Left forelimb (tissue), 1 donor: ENCODE measurements at places on chromosomes 2 and 18.

- DNase-seq = no peak
Measured at GRCh38 chr18:49071317-49071716, 120.6 kb upstream of the SMAD7 start.

DNA sequence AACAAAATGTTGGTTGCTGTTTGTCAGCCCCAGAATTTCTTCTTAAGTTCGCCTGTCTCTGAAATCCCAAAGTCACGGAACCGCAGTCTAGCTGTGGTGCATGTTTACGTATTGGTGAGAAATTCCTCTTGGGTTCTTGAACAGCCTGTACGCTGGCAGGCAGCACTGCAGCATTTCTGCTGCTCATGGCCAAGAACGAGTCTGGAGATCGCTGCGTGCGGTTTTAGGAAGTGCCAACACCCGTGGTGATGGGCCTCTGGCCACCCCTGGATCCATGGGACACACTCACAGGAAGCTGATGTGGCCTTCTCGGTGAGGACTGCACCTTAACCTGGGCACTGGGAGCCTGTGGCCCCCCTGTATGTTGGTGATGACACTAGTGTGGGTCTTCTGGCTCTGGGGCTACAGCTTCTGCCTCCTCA is 23.7 kb downstream of the ASB1 start:
- DNase-seq = no peak

DNA sequence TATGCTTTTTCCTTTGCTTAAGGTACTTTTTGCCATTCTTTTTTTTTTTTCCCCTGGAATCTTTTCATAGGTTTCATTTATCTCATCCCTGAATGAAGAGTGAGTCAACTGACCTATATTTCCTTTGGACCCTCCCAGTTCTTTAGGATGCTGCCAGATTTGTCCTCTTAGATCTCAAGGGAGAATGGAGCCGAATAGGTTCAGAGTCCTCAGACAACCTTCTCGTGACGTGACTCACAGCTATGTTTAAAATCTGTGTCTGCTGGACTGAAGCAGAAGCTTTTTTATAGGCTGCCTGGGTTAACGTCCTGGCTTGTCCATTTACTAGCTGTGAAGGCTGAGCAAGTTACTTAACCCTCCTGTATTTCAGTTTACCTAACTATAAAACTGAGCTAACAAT is 358.6 kb downstream of the DLGAP1 start:
- no peak for DNase-seq

DNA sequence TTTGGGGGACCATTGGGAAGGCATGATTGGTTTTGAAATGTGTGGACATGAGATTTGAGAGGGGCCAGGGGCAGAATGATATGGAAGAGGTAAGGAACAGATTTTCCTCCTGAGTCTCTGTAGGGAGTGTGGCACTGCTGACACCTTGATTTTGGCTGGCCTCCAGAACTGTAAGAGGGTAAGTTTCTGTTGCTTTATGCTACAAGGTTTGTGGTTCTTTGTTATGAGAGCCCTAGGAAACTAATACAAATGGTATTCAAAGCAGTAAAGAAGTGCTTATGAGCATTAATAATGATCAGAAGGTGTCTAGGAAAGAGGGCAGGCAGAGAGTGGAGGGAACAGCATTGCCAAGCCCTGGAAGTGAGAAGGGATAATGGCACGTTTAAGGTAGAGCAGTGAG is 574.3 kb upstream of the NXPH2 start:
- no peak for DNase-seq

DNA sequence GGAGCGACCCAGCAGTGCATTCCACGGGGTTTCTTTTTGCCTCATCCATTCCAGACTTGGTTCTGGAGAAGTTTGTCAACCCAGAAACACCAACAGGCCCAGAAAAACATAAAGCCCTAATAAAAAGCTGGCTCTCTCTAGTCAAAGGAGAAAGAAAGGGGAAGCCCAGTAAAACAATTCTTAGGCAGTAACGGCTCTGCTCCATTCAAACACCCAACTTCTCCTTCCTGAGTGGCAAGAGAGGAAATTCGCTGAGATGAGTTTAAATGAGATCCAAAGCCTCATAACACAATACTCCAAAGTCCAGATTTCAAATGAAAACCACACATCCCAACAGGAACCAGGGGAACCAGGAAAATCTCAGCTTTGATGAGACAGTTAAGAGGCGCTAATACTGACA is 179.9 kb downstream of the RPIA start:
- no peak for DNase-seq

DNA sequence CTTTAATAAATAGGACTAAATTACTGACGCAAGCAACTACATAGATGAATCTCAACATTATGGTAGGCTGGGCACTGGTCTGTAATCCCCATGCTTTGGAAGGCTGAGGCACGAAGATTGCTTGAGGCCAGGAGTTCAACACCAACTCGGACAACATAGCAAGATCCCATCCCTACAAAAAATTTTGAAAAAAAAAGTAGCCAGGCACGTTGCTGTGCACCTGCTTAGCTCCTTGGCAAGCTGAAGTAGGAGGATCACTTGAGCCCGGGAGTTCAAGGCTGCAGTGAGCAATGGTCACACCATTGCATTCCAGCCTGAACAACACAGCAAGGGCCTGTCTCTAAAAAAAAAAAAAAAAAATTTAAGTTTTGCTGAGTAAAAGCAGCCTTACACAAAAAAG is 43.4 kb upstream of the VIT start:
- no peak for DNase-seq

DNA sequence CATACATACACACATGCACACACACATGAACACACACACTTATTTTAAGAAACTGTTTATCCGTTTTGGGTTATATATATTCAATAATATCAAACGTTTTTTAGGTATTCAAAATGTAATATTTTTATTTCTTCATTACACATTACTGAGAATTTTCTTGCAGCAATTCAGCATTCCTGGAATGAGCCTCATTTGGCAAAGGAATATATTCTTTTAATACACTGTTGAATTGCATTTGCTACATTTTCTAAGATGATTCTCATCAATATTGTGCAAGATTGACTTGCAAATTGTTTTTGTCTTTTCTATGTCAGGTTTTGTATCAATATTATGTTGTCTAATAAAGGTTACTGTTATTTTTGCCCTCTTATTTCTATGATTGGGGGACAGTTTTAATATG is 276.1 kb upstream of the CYP26B1 start:
- no peak for DNase-seq

DNA sequence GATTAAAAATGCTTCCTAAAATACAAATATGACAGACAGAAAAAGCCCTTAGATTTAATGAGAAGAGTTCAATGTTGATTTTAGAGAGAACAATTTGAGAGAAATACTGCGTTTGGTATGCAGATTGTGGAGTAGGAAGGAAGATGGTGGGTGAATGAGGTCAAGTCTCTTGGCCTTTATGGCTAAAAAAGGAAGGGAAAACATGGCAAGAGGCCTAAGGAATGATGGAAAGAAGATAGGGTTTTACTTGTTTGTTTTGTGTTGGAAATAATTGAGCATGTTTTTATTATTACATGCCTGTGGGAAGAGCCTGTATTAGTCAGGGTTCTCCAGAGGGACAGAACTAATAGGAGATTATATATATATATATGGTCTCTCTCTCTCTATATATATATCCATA is 318.1 kb downstream of the TRIB2 start:
- no peak for DNase-seq

DNA sequence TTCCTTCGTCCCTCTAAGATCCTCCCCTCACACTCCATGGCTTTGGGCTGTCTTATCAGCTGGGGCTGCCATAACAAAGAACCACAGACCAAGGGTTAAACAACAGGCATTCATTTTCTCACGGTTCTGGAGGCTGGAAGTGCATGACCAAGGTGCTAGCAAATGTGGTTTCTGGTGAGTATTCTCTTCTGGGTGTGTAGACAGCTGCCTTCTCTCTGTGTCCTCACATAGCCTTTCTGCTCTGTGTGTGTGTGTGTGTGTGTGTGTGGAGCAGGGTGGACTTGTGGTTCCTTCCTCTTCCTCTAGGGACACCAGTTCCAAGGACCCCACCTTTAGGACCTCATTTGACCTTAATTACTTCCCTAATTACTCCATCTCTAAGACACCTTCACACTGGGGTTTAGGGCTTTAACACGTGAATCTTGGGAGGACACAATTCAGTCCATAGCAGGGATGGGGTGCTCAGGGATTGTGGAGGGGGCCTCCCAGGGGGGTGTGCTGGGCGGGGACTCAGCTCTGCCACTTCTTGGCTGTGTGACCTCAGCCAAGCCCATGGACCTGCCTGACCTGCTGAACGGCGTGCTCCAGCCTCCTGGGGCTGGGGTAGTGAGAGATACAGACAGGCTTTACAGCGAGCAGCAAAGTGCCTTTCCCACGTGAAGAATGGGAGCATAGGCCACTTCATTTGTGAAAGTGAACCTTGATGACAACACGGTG is 38.0 kb downstream of the ACKR3 start:
- no peak for DNase-seq

- no peak for DNase-seq
Measured at GRCh38 chr2:18671363-18671762, 82.0 kb upstream of the NT5C1B start.

- no peak for DNase-seq
Measured at GRCh38 chr2:25939257-25939668, 43.0 kb downstream of the KIF3C start.

GRCh38 chr2:134583997-134584520 is 134.7 kb downstream of the TMEM163 start:
- DNase-seq = no peak

DNA sequence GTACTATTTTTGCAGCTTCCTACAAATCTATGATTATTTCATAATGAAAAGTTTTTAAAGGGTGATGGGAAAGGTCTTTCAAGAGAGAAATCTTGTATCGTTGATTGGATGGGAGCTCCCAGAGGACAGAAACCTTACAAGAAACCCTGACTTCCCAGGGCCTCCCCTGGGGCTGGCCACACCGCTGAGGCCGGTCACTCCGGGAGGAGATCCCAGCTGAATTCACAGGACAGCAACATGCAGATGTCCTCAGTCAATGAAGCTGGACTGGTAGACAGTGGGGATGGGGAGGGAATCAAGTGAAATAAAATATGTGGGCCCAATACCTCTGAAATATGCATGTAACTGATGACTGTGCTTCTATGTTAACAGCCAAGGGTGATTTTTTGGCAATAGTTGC is 135.6 kb downstream of the TFCP2L1 start:
- DNase-seq = no peak

DNA sequence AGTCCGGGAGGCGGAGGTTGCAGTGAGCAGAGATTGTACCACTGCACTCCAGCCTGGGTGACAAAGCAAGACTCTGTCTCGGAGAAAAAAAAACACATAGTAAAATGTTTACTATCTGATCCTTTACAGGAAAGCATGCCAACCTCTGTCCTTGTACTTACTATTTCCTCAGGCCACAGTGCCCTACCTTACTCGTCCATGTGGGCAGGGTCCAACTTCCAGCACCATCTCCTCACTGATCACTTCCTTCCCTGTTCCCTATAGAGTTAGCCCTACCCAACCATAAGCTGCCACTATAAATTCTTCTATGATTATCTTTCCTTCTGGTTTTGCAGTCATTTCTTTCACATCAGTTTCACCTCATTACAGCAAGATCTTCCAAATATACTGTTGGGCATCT is 136.2 kb downstream of the MYO5B start:
- DNase-seq = no peak
